CD4-positive, alpha-beta memory T cell (primary cell): ENCODE measurements at places on chromosomes 2 and 18. TPM values are rescaled to one million over a fixed set of nuclear protein-coding genes. Genes with fewer than 3 reads are reported as not detected.

Gene NT5DC4
- not detected for total RNA-seq

Gene CNGA3
- not detected for total RNA-seq

Gene MRPS5
- 70.6 TPM for total RNA-seq

Gene AQP12B
- total RNA-seq = not detected

- DNase-seq = no peak
These were observed 169.1 kb downstream of the ATAD2B start for GRCh38 chr2:23757686-23758433.

DNA sequence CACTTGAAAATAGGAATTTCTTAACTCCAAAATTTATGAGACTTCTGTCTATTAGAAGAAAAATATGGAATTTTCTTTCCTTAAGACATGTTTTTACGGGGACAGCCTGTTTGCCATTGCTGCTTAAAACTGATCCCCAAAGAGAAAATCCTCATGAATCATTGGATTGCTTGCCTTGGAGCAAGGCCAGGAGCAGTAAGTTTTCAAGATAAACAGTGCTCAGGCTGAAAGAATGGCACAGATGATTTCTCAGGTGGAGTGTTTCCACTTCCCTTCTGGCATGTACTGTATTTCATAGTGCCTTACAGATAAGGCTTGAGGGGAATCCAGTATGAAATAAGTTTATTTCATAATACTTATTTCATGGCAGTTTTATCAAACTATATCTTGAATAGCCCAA, 74.3 kb upstream of the MMADHC start:
- no peak for DNase-seq

DNA sequence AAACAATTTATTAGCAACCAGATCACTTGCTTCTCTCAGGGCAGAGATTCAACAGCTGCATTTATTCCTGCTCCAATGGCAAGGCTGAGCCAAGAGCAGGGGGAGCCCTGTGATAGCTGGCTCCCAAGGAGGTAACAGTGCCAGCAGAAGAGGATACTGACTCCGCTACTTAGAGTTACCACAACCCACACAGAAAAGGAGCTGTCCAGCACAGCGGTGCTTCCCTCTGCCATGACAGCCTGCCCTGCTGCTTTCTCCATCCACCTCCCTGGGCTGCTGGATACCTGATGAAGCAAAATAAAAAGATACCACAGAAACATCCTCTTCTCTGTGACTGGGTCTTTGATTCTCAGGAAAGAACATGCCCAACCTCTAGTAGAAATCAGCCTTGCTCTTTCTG, 467.2 kb downstream of the LRRTM4 start:
- DNase-seq = no peak

GRCh38 chr18:3452750-3453539, 3.0 kb downstream of the TGIF1 start:
- peak; percentile 39 for DNase-seq

DNA sequence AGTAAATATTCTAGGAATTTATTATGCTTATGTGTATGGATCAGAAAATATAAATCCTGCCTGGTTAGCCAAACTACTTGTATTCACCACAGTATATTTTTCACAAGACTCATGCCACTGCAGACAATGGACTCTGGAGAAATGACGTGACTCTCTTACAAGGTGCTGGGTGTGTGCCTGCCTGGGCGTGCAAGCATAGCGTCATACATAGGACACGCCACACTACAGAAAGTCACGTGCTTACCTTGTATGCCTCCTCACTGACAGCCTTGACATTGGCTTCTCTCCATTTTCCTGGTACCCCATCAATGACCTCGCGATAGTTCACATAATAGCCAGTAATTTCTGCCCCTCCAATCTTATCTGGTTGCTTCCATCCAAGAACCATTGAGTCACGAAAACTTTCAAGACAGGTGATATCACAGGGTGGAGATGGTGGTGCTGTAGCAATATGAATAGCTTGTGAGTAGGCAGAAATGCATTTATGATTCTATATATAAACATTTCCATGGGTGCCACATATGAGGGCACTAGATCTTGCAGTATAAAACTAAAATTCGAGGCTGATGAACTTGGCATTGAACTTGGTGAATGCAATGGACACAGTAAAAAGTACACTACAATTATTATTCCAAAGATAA, 93.2 kb downstream of the MYOM1 start:
- DNase-seq = no peak

GRCh38 chr18:25316381-25317018, 35.5 kb downstream of the ZNF521 start:
- no peak for DNase-seq

DNA sequence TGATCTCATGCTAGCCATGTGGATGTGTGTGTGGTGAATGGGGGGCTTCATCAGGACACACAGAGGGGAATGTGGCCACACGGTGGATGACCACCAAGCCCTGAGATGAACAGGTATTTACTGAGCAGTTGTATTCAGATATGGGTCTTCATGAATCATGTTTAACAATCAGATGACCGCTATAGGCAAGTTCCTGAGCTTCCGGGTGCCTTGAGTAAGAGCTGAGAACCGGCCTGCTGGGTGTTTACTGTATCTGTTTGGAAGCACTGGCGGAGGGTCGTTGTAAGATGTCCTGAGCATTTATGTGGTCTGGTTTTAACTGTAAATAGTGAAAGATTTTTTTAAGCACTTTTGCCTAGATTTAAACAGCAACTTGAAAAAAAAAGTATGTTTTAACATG, 43.9 kb downstream of the BOLA3 start:
- no peak for DNase-seq

DNA sequence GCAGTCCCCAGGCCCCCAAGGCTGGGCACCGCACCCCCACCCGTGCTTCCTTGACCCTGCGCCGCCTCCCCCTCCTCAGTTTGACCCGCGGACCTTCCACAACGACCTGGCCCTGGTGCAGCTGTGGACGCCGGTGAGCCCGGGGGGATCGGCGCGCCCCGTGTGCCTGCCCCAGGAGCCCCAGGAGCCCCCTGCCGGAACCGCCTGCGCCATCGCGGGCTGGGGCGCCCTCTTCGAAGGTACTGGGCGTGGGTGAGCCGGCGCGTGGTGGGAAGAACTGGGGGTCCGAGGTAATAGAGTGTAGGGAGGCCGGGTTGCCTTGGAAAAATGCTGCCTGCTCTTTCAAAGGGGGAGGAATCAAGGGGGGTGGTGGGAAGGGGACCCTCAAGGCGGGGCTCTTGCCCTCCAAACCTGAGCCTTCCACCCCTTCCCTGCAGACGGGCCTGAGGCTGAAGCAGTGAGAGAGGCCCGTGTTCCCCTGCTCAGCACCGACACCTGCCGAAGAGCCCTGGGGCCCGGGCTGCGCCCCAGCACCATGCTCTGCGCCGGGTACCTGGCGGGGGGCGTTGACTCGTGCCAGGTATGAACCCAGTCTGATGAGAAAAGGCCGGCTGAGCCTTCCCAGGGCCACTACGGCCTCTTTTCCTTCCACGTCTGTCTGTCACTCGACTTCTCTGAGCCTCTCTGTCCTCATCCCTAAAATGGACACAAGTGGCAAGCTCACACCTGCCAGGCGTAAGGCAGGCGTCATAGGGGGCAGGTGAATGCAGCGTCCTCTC, 2.6 kb downstream of the PRSS56 start:
- no peak for DNase-seq

- peak; percentile 78 for DNase-seq
These were observed 33.1 kb downstream of the ARHGAP15 start for GRCh38 chr2:143162123-143162837.

DNA sequence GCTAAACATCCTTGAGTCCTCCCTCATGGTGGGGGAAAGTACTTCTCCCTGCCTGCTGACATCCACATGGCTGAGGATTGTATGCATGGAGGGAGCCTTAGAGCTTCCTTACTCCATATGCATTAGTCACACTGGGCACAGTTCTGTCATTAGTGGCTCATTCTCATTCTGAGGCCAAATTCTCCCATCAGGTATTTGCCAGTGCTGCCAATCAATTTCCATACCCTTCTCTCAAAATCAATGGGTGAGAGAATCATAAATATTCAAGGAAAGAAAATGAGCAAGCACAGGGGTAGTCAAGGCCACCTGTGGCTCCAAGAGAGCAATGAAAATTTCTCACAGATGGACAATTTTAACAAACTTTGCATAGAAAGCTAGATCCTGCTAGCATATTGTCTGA, 422.6 kb upstream of the SETBP1 start:
- no peak for DNase-seq

DNA sequence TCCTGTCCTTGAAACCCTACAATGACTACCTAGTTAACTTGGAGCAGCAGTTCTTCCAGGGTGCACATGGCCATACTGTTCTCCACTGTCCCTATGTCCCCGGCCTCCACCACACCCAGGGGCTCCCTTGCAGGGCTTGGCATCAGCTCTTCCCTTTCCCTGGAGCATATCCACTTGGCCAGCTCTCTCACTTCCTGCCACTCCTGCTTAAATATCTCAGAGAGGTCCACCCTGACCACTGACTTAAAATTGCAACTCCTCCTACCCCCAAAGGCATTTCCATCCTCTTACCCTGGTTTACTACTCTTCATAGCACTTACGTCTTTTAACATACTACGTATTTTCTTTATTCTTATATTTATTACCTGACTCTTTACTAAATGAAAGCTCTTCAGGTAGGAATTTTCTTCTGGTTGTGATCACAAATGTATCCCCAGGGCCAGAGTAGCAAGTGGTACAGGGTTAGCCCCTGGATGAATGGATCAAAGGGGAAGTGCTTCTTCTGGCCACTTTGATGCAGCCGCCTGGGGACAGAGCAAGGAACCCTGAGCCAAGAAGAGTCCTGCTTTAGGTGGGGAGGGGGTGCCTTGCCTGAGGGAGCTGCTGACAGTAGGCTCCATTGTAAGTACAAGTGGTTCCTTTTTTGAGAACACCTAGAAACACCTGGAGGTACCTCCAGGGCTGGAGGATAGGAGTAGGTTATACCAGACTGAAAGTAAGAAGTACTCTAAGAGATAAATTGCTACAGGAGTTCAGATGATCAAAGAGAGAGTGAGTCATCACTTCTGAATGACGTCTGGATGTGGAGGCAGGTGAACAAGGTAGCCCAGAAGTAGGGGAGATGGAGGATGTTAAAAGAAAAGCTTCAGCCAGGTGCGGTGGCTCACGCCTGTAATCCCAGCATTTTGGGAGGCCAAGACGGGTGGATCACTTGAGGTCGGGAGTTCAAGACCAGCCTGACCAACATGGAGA, 82.2 kb downstream of the SOCS6 start:
- no peak for DNase-seq
